ENCODE measurements at places on chromosomes 13 and 19. TPM values are rescaled to one million over a fixed set of nuclear protein-coding genes. Genes with fewer than 3 reads are reported as not detected.

DNA sequence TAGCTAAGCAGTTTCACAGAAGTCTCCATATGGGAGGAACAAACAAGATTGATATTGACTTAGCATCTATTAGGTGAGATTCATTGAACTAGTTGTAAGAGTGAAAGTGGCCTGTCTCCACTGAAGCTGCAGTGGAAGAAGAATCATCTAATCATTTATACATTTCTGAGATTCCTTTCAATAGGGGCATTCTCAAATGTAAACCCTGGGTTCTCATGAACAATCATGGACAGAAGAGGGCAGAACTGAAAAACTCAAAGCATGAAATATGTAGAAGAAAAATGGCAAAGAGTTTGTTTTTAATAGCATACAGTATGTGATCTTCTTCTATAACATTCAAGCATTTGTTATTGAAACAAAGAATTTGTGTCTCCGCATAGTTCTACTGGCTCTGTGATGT, 17.6 kb upstream of the POSTN start:
- DNase-seq: no peak
- no peak overlapping the region for H3K27ac ChIP-seq
- H3K4me3 ChIP-seq: no peak overlapping the region

- no peaks in the 10 kb centered on the region for H3K36me3 ChIP-seq
- H3K27ac ChIP-seq: no peak overlapping the region
These were observed 3.0 kb downstream of the CBY2 start for GRCh38 chr13:45704854-45705695.

DNA sequence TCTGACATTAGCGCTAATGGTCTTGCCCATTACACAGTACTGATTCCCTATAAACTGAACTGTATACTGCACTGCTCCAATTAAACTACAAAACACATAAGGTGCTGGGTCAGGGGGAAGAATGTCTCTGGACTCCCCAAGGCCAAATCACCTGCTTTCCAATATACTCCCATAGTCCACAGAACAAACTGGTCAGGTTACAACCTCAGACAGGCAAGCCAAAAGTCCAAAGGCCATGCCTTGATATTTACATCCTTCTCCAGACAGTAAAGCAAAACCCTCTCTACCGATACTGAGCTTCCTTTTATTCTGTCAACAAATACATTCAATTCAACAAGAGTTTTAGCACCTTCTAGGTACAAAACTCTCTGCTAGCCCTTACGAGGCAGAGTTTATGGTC, 8.9 kb downstream of the ZNF541 start:
- no peaks in the 10 kb centered on the region for H3K36me3 ChIP-seq
- DNase-seq: no peak
- H3K4me3 ChIP-seq: no peak overlapping the region
- H3K27ac ChIP-seq: no peak overlapping the region

GRCh38 chr13:104979281-104980030, 1556.0 kb downstream of the EFNB2 start:
- DNase-seq: no peak
- no peak overlapping the region for H3K4me3 ChIP-seq
- H3K36me3 ChIP-seq: no peaks in the 10 kb centered on the region
- peaks cover 9% of the 10 kb centered on the region for H3K4me1 ChIP-seq
- H3K27ac ChIP-seq: no peak overlapping the region
- H3K27me3 ChIP-seq: no peaks in the 10 kb centered on the region

DNA sequence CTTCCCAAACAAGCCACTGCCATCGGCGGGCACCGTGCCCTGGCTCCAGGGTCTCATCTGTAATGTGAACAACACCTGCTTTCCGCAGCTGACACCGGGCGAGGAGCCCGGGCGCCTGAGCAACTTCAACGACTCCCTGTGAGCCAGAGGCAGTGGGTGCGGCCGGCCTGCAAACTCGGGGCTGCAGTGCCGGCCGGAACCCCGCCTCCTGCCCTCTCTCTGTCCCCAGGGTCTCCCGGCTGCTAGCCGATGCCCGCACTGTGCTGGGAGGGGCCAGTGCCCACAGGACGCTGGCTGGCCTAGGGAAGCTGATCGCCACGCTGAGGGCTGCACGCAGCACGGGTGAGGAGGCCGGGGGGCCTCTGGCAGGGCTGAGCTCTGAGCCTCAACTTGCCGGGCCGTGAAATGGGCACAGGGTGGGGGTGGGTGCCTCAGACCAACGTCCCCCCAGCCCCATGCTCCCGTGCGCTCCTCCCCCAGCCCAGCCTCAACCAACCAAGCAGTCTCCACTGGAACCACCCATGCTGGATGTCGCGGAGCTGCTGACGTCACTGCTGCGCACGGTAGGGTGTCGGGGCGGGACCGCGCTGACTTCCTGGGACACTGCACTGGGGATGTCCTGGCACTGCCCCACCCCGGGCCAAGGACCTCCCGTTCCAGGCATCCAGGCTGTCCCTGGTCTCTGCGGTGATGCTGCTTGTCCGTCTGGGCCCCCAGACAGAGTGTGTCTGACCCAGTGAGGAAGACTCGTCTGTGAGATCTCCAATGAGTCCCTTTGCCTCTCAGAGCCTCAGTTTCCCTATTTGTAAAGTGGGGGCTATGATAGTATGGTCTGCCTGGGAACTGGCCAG, 2.2 kb downstream of the ABCA7 start:
- H3K4me3 ChIP-seq: no peak overlapping the region
- H3K4me1 ChIP-seq: peaks cover 8% of the 10 kb centered on the region
- H3K27me3 ChIP-seq: no peaks in the 10 kb centered on the region
- H3K27ac ChIP-seq: no peak overlapping the region

DNA sequence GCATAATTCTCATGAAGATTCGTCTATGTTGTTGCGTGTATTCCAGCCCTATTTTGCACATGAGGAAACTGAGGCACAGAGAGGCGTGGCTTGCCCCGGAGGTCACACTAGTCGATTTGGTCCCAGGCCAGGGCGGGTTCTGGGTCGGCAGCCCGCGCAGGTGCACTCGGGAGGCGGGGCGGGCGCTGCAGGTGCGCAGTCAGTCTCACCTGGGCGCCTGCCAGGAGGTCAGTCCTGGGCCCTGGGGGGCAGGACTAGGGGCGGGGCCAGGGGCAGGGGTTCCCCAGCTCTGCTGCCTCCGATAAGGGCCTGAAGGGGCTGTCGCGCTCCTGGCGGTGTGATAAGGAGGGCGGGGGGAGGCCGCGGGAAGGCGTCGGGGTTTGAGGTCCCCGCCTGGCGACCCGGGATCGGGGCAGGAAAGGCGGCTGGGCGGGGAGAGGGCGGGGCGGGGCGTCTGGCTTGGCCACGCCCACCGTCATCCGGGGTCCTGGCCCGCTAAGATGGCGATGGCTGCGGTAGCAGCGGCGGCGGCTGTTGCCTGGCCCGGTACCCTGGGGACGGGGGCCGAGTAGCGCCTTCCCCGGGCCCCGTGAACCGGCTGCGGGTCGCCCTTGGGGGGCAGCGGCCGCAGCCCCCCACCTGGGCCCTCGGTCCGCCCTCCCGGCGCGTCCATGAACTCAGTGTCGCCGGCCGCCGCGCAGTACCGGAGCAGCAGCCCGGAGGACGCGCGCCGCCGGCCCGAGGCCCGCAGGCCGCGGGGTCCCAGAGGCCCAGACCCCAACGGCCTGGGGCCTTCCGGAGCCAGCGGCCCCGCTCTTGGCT, at the start of gene ATG4D:
TSS of gene ATG4D (plus strand) at position 485 of the 822 bp plus-strand sequence. CDS start at position 672, 187 bp downstream.
- H3K4me3 ChIP-seq: peak within 1 kb of the TSS; percentile 90
- peak within 1 kb of the TSS; percentile 84 for H3K27ac ChIP-seq
- H3K4me1 ChIP-seq: peaks cover 4% of the 10 kb centered on the region
- H3K36me3 ChIP-seq: peaks cover 7% of the 10 kb centered on the region
- DNase-seq: peak; percentile 89

- peak overlapping the region; percentile 85 for H3K27ac ChIP-seq
- H3K27me3 ChIP-seq: no peaks in the 10 kb centered on the region
- H3K36me3 ChIP-seq: peaks cover 38% of the 10 kb centered on the region
- H3K4me3 ChIP-seq: peak overlapping the region; percentile 83
- peaks cover 12% of the 10 kb centered on the region for H3K4me1 ChIP-seq
- DNase-seq: no peak
These were observed 1.6 kb downstream of the RPL13A start for GRCh38 chr19:49488863-49489537.

DNA sequence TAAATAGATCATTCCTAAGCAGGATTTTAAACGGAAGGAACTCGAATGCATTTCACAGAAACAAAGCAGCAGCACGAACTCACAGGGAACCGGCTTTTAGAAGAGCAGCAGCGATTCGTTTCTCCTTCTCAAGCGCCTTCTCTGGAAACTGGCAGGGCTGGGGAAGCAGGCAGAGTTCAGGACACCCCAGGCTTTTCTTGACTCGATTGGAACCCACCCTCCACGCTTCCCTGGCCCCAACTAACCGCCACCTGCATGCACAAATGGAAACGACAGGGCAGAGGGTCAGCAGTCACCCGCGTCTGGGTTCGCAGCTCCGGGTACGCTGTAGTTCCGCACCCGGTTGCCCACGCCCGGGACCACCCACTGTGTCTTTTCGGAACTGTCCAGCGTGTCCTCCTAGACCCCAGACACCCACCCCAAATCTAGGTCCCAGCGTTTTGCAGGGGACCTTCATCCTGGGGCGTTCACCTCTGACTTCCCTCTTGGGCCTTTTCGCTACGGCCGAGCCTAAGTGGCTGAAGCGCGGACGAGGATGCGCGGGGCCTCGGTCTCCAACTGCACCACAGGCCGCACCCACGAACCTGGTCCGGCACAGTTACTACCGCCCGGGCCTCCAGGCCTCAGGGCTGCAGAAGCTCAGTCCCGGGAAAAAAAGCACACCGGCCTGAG, 500 bp downstream of the ZFP30 start:
- no peaks in the 10 kb centered on the region for H3K36me3 ChIP-seq
- H3K4me1 ChIP-seq: peaks cover 17% of the 10 kb centered on the region
- peak; percentile 62 for DNase-seq

DNA sequence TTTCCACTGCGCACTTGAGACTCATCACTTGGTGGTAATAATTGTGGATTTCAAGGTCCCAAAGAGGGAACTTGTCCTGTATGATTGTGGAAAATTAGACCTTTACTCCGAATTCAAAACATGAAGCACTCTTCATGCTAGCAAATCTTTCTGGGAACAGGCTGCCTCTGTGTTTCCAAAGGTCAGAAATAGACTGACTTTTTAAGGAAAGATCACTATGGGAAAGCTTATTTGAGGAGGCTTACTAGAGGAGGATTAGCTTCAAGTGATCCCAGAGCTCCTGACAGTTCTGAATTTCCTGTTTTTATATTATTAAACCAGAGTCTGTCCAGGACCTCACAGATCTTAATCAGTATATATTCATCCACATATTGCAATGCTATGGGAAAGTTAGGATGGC, 5.5 kb downstream of the WDFY2 start:
- H3K4me1 ChIP-seq: peaks cover 55% of the 10 kb centered on the region
- H3K27me3 ChIP-seq: no peaks in the 10 kb centered on the region
- DNase-seq: no peak
- no peak overlapping the region for H3K4me3 ChIP-seq

DNA sequence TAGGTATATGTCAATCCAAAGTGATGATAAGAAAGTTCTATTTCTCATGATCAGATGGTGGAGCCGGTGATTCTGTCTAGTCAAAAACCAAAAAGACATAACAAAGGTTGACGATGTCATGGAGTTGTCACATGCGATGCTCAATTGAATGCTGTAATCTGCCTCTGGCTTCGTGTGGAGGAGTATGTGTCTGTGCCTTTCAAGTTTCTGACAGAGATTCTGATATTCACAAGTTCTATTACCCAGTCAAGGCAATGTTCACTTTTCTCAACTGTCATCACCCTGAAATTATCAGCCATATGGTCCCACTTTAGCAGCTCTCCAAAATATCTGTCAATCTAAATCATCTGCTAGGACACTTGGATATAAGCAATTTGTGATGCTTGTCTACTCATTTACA, 367.6 kb upstream of the PRR20A start:
- no peak overlapping the region for H3K4me3 ChIP-seq
- no peaks in the 10 kb centered on the region for H3K27me3 ChIP-seq
- no peaks in the 10 kb centered on the region for H3K4me1 ChIP-seq
- H3K27ac ChIP-seq: no peak overlapping the region
- no peaks in the 10 kb centered on the region for H3K36me3 ChIP-seq

DNA sequence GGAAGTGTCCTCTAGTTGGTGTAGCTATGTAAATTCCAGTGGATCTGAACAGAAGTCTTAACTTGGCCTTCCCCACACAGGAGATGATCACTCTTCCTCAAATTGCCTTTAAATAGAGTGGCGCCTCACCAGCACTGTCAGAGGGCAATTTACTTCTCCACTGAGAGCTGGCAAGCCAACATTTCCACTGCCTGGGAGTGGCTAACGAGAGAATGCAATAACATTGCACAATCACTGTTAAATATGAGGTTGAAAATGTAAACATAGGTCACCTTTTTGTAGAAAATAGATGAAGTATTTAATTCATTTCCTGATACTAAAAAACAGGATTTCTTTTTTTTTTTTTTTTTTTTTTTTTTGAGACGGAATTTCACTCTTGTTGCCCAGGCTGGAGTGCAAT, 55.4 kb upstream of the UBL3 start:
- no peak overlapping the region for H3K27ac ChIP-seq
- no peaks in the 10 kb centered on the region for H3K27me3 ChIP-seq
- H3K4me1 ChIP-seq: no peaks in the 10 kb centered on the region
- DNase-seq: no peak
- H3K4me3 ChIP-seq: no peak overlapping the region

MYBPC2 gene
- total RNA-seq: 0.04 TPM

Data from cardiac muscle cell (in vitro differentiated cells and primary cell).